ENCODE measurements at places on chromosomes 12 and 14.
A peak's percentile ranks its signal among the peaks of the same experiment; 100 is the strongest.

DNA sequence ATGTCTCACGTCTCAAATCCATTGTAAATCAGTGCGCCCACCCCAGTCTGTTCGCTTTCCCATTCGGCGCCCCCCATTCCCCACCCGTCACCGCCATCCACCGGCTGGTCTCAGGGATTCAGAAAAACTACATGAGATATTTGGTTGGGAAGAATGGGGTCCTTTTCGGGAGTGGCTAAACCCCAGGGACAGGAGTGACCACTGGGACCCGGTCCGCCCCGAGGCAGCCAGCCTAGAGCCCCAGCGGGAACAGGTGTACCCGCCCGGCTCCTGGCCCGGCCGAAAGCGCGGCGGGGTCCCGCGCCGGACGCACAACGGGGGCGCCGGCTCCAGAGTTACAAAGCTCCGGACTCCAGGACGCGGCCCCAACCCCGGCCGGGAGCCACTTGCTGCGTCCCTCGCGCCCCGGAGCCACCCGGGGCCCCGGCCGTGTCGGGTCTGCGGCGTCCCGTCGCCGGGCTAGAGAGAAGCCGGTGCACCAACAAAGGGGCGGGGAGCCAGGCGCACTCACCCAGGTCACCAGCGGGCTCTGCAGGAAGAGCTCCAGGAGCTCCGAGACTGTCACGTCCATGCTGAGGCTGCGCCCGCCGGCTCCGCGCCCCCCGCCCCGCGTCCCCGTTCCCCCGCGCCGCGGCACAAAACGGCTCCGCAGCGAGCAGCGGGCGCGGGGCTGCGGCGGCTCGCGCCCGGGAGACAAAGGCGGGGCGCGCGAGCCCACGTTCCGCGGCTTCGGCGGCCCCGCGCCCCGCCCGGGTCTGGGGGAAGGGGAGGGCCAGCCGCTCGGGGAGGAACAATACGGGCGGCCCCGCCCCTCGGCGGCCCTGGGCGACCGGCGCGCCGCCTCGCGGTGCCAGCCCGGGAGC is at the start of gene CCDC88C:
Gene CCDC88C, minus strand, starts transcription at position 701 of the 863 bp plus-strand sequence. Its CDS starts 130 bp downstream, at position 571.
- DNase-seq = peak; percentile 54

DNA sequence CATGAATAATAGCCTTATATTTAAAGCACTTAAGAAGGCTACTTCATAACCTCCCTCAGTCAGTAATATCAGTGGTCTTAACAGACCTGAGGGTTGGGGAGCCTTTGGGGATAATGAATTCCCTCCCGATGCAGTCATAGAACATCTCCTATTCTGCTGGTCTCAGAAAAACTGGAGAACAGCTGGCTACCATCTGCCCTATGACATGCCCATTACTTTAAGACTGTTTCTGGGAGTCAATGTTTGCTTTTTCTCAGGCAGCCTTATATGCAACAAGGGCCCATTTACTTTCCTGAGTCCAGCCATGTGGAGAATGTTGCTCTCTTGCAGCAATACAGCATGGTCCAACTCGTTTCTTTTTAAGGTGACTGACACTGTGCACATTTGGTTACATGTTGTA is 161.7 kb upstream of the PARP11 start:
- no peak for DNase-seq

DNA sequence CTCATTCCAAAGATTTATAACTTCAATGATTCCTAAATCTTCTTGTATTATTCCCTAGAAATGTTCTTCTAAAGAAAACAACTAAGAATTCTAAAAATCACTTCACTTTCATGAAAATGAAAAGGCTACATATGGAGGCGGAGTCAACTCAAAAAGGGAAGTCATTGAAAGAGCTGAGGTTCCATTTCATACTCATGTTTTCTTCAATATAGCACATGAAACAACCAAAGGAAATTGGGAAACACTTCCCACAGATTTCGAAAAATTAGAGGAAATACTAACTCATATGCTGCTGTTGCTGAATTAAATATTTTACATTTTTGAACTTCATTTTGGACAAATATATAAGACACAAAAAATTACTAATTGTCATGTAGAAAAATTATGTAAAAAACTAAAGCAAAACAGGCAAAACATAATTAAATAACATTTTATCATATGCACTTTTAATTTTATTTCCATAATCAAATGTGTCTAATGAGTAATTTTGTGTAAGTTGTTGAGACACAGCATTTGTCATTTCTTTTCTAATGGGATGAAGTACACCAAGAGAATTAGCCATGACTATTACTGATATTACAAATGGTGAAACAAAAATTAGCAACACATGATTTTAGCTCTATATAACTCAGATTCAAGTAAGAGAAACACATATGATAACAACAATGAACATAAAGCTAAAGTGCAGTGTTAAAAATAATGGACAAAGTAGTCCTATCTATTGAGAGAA is at the start of gene CD163:
Gene CD163, minus strand, starts transcription at position 92 of the 730 bp plus-strand sequence. Its CDS starts 87 bp downstream, at position 5.
- DNase-seq = peak; percentile 89

- DNase-seq = no peak
These were observed 363.4 kb upstream of the PDE3A start for GRCh38 chr12:20004952-20005351.

GRCh38 chr12:16218934-16219751 is 58.3 kb downstream of the SLC15A5 start:
- DNase-seq = no peak

GRCh38 chr14:102043251-102044025 is 43.4 kb downstream of the HSP90AA1 start:
- no peak for DNase-seq

All from AML-193 (cell line).